ENCODE measurements at places on chromosomes 7 and 10.

GRCh38 chr7:55449205-55449991 lies 84.3 kb downstream of the LANCL2 start:
- DNase-seq: no peak

DNA sequence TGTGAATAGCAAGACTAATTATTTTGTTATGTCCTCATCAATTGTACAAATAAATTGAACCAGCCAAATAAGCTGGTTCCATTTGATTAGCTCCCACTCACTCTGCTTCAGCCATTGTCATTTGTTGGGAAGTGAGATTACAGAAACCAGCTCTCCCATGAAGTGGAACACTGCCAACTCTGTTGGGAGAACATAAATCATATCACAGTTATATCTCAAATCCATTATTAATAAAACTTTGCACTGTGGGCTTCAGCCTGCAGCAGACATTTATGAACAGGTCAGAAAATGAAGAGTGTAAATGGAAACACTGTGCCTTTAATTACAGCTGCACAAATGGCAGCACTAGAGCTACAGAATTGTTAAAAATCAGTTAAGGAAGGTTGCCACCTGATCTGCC lies 46.7 kb upstream of the TEX47 start:
- no peak for DNase-seq

- no peak for DNase-seq
Observed at GRCh38 chr10:8173866-8174243, 119.4 kb downstream of the GATA3 start.

DNA sequence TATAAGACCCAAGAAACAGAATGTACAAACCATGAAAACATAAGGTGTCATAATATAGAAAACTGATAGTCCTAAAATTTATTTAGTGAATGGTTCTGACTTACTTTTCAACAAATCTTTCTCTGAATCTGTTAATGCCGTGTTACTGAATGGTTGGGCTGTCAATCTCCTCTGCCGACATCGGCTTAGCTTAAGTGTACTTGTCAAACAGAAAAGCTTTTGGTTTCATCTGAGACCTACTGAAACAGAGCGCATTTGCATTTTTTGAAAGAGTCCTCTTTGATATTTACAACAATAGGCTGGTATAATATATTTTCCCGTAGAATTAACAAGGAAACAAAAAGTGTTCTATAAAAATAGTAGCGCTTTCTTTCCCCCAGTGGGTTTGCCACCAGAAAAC lies 120.9 kb upstream of the ZNF804B start:
- DNase-seq: no peak

DNA sequence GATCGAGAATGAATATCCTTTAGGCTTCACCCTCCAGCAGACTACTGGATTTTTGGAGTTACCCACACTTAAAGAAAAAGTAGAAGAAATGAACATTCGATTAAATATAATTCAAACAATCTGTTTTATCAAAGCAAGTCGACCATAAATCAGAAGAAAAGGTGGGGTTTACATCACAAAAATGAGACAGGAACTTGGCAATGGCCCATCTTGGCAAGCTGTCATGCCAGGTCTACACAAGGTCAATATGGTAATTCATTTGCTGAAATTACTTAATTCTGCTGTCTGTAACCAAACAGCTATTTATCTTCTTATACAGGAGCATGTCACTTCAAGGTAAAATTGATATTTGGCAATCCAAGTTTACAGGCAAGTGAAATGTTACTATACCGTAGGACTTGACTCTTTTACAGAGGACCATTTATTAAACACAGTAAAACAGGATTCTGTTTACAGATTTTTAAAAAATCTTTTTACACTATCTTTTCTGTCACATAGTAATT lies 640.6 kb upstream of the NRP1 start:
- DNase-seq: no peak

DNA sequence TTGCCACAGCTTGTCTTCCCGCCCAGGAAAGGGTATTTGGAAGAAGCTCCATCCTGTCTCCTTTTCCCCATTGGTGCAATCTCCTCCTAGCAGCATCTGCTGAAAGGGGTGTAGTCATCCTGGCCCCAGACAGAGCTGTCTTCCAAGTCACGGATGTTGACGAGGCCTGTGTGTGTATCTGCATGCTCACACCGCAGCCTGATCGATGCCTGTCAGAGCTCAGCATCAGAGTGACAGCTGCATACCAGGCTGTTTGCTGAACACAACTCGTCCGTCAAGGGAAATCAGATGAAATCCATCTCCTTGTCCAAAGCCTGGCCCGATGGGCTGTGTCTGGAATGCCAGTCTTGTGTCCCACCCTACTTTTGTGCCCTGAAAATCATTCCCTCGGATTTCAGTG lies 21.2 kb upstream of the LRRC4 start:
- no peak for DNase-seq

DNA sequence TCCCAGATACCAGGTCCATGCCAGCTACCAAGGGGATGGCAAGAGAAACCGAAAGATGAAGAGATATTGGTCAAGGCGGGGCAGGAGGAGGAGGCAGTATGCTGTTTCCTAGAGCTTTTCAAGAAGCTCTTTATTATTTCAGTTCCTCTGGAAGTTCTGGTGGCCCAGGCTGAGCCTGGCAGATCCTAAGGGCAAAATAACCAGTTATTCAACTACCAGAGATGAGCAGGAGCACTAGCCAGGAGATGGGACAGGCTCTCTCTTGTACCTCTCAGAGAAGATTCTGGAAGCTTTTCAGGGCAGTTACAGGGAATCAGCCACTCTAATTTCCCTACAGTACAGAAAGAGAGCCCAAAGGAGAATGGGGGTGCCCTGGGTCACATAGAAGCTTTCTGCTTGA lies 5.3 kb downstream of the DNAJB12 start:
- DNase-seq: no peak
